Iris pigment epithelial cell (primary cell): ENCODE measurements at places on chromosomes 4 and X.

- no peak for DNase-seq
Observed at GRCh38 chr4:98572697-98573096, 85.7 kb downstream of the TSPAN5 start.

GRCh38 chr4:138103597-138104283 is 138.4 kb downstream of the SLC7A11 start:
- no peak for DNase-seq

GRCh38 chr4:176277162-176277904 is 8.3 kb upstream of the ASB5 start:
- peak; percentile 71 for DNase-seq

- no peak for DNase-seq
Observed at GRCh38 chr4:79425586-79425985, 17.6 kb upstream of the GK2 start.

GRCh38 chr4:130031858-130032257 is 935.9 kb downstream of the C4orf33 start:
- DNase-seq: no peak

GRCh38 chr4:105815701-105816100 is 79.6 kb upstream of the NPNT start:
- DNase-seq: no peak

DNA sequence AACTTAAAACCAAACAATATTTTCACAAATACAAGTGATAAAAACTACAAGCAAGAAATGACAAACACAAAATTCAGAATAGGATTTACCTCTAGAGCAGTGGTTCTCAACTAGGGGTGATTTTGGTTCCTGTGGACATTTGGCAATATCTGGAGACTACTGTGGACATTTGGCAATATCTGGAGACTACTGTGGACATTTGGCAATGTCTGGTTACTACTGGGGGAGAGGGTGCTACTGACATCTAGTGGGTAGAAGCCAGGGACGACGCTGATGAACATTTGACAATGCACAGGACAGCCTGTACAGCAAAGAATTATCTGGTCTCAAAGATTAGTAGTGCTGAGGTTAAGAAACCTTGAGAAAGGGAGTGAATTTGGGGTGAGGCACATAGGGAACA is 169.8 kb downstream of the CLCN4 start:
- peak; percentile 61 for DNase-seq

GRCh38 chr4:76023389-76023788 is at the start of gene CXCL10:
CXCL10 (minus strand) TSS chr4:76023497; CDS start chr4:76023431, 66 bp downstream.
- DNase-seq: peak; percentile 57

- no peak for DNase-seq
Observed at GRCh38 chr4:81626851-81627250, 155.1 kb upstream of the RASGEF1B start.

GRCh38 chrX:37955273-37955672 is 51.1 kb upstream of the SYTL5 start:
- no peak for DNase-seq

DNA sequence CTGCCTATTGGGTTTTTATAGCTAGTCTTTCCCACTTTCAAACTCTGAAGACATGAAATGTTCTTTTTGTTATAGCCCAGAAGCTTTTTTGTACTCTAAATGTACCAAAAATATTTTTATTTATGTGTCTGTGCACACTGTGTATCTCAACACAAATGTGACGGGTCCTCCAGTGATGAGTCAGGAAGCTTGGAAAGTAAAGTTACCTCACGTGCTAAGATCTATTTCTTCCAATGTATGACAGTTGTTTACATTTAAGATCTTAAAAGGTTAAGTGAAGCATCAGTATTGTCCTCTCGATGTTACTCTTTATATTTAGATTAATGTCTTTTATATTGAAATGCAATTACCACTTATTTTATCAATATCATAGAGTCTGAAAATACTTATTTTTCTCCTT is 29.1 kb upstream of the PRSS12 start:
- DNase-seq: peak; percentile 69

- DNase-seq: peak; percentile 84
Observed at GRCh38 chr4:80036949-80037685, 35.9 kb downstream of the ANTXR2 start.

DNA sequence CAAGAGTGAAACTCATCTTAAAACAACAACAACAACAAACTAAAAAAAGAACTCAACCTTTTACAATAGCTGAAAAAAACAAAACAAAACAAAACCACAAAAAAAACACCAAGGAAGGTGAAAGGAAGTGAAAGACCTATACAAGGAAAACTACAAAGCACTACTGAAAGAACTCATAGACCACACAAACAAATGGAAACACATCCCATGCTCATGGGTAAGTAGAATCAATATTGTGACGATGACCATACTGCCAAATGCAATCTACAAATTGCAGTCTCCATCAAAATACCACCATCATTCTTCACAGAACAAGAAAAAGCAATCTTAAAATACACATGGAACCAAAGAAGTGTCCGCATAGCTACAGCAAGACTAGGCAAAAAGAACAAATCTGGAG is 41.5 kb upstream of the FGF2 start:
- DNase-seq: no peak

- DNase-seq: no peak
Observed at GRCh38 chr4:20281453-20281852, 29.7 kb downstream of the SLIT2 start.

GRCh38 chrX:68931345-68931744 is 102.5 kb downstream of the EFNB1 start:
- no peak for DNase-seq

GRCh38 chr4:169098969-169099690 is 89.1 kb upstream of the CBR4 start:
- DNase-seq: no peak
